ENCODE measurements at places on chromosomes 11 and 22. TPM values are rescaled to one million over a fixed set of nuclear protein-coding genes. Genes with fewer than 3 reads are reported as not detected.

- no peak for DNase-seq
These were observed 15.7 kb downstream of the GLB1L2 start for GRCh38 chr11:134347441-134347840.

DNA sequence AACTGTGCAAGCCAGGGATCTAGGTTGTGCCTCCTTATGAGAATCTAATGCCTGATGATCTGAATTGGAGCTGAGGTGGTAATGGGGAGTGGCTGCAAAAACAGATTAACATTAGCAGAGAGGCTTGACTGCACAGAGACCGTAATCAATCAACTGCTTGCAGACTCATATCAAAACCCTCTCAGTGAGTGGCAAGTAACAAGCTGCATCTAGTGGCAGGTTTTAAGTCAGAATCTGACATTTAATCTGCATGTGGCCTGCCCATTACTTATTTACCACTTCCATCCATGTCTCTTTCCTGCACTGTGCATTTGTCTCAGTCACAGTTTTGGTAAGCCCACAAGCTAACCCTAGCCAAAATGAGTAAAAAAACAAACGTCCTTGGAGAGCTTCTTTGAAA is 11.2 kb downstream of the C11orf58 start:
- DNase-seq = no peak

GRCh38 chr11:20066013-20066782 is 94.1 kb downstream of the DBX1 start:
- no peak for DNase-seq

DNA sequence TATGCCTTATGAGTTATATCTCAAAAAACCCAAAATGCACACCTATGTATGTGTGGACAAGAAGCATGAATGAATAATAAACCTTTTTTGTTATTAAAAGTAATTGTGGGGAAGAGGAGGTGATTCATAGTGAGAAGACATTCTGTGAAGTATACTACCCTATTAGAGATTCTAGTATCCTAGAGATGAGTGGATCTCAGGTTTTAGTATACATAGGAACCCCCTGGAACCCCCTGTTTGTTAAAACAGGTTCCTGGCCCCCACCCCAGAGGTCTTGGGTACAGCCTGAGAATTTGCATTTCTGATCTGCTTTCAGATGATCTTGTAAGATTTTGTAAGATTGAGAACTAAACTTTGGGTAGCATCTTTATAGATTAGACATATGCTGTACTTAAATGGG is 17.5 kb downstream of the NUCB2 start:
- no peak for DNase-seq

The LRP5 gene
- 30.1 TPM for total RNA-seq

DNA sequence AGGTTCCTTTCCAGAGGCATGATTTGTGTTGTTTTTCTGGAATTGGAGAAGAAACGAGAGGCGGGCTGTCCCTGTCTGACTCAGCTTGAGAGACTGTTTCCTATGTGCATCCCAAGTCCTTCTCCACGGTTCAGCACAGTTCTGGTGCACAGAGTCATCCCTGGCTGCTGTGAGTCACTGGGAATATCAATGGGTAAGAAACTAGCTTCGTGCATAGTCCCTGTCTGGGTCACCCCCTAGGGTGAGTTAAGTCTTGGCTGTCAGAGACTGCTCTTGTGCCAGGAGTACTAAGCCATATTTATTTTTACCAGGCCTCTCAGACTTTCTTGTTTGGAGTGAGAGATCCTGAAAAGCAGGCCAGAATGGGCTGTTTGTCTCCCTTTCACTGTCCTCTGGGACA is 2.4 kb upstream of the LRP4 start:
- DNase-seq = peak; percentile 84

- DNase-seq = no peak
These were observed 8.6 kb downstream of the CFL1 start for GRCh38 chr11:65849366-65849765.

The LARGE1 gene
- total RNA-seq = 8.8 TPM

DNA sequence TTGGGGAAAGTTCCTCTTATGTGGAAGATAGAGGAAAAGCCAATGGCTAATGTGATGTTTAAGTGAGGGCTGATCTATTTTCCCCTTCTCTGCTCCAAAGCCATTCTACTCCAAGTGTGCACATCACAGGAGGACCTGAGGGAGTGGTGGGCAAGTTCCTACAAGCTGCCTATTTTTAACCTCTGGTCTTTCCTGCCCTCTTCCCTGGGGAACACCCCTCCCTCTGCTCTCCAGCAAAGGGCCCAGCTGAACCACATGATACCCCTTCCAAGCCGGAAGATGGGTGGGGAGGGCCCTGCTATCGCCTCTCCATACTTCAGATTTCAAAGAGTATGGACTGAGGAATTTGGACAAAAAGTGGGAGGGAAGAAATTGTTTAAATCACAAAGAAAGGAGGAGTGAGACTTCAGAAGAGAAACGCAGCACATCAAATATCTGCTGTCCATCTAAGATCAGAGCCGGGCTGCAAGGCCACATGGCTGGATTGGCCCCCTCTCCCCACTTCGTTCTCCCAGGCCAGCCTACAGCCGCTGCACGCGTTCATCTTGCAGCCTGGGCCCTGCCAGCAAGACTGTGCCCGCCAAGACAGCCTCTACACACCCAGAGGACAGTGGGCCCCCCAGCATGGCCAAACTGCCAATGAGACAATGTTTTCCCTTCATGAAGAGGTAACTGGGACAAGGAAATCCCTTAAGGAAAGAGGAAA is 77.5 kb downstream of the MICAL3 start:
- DNase-seq = peak; percentile 68

The TSPAN18 gene
- total RNA-seq = 0.04 TPM

- DNase-seq = peak; percentile 69
These were observed 218.9 kb upstream of the ISX start for GRCh38 chr22:34847072-34847471.

DNA sequence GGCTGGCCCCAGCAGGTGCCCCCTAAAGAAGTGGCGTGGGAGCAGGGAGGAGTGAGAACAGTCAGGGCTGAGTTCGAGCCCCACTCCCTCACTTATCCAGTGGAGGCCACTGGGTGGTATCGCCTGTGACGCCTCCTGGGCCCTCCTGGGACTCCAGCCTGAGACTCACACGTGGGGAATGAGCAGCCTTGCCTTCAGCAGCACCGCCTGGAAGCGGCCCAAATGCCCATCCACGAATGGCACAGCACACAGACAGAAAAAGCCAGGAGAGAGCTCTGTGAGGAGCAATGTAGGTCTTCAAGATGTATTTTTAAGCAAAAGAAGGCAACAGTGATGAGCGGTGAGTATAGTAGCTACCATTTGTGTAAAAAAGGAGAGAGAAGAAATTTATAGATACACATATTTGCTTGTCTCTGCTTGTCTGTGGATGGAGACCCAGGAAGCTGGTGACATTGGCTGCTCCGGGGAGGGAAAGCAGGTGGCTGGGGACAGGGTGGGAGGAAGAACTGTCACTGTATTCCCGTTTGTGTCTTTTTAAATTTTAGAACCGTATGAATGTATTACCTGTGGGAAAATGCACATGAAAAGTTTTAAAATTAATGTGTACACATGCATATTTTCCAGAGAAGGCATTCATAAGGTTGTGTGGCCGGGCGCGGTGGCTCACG is 13.2 kb downstream of the KCNJ4 start:
- no peak for DNase-seq

GRCh38 chr11:77396911-77397310 is 77.0 kb downstream of the PAK1 start:
- no peak for DNase-seq

The RFPL1 gene
- not detected for total RNA-seq

The HIKESHI gene
- total RNA-seq = 55.9 TPM

The OR8G5 gene
- not detected for total RNA-seq

The SSTR3 gene
- not detected for total RNA-seq

The C11orf91 gene
- total RNA-seq = 0.41 TPM

The TENM4 gene
- total RNA-seq = 25.1 TPM

GRCh38 chr11:33325451-33325850 is 68.3 kb downstream of the HIPK3 start:
- DNase-seq = no peak

GRCh38 chr11:35150454-35150853 is 11.5 kb downstream of the CD44 start:
- no peak for DNase-seq

The MAJIN gene
- 0.04 TPM for total RNA-seq

The DDTL gene
- total RNA-seq = 0.61 TPM

The SHISA8 gene
- not detected for total RNA-seq

The HBE1 gene
- total RNA-seq = not detected

- peak; percentile 55 for DNase-seq
These were observed 128.5 kb downstream of the CD44 start for GRCh38 chr11:35267504-35267903.

DNA sequence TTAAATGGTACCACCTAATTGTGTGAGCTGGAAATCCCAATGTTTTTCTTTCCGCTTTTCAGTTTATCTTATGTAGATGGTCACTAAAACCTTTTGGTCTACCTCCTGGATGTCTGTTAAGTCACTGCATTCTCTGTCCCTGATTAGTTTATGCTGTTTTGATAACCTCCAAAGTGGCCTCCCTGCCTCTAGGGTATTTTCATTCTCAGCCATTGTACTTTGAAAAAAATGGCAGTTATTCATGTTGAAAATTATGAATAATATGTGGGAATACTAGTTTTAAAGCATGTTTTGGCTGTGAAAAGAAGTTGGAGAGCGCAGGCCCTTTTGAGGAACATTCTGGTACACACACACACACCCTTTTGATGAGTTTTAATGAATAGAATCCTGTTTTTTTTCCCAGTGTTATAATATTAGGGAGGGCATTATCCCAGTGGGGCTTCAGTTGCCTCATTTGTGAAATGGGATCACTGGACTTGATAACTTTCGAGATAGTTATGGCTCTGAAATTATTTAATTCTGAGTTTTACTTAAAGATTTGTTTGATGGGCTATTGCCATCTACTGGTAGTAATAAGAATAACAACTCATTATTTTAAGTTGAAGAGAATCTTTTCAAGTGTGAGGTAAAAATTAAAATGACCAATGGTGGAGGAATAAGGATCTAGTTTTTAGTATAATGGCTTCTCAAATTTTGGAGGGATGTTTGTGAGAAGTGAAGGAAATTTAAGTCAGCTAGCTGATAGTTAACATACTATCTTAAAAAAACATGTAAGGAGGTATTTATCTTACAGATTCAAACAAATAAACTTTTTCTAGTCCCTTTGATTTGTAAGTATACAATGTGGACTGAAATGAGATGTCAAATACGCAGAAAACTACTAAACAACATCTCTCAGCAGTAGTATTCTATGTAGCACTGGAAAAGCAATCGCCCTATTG is 3.9 kb downstream of the FDX1 start:
- DNase-seq = no peak

GRCh38 chr22:17846326-17846992 is 72.2 kb upstream of the BID start:
- no peak for DNase-seq

DNA sequence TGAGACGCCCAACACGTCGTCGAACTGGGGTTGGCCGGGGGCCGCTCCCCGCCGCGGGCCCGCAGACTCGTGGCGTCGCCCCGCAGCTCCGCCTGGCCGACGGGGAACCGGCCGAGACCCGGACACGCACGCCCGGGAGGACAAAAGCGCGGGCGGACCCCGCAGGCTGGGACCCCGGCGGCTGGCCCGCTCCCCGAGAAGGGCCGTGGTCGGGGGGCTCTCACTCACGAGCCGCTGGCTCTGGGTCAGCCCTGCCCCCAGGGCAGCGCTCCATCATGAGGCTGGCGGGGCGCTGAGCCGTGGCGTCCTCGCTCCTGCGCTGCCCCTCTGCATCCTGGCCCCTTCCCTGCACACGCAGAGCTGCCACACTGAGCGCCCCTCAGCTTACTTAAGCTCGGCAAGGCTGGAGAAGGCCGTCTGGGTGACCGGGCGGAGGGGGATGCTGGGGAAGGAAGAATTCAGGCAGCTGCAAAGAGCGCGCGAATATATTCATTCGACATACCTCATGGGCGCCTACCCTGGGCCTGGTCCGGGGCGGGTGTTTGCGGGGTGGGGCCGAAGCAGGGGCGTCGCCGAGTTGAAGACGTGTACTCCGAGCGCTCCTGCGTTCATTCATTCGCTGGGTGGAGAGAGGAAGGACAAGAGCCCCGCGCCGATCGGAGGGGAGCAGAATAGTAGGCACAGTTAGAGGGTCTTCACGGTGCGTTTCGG is 579 bp upstream of the CYB5R2 start:
- DNase-seq = no peak

DNA sequence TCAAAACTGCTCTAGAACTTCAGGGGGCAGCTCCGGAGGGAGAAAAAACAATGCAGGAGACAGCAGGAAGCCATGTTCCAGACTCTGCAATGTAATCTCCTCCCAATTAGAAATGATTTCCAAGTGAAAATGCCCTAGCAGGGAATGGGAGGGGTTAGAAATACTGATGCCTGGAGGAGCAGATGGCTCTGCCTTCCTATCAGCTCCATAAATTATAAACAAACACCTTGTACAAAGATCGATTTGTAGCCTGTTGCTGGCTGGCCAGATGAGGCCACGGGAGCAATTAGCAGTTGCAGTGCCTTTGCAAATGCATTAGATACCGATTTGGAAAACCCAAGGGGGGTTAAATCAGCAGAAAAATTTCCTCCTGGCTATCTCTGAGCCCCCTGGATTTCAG is 46.6 kb upstream of the CHRM4 start:
- DNase-seq = no peak

The POU2AF2 gene
- not detected for total RNA-seq
